HS-27A (cell line): ENCODE measurements at places on chromosomes 4 and X.

GRCh38 chr4:25489253-25489797 is 112.3 kb downstream of the ANAPC4 start:
- DNase-seq: no peak

- peak; percentile 58 for DNase-seq
Measured at GRCh38 chr4:1082215-1083182, 30.9 kb downstream of the RNF212 start.

GRCh38 chr4:20391198-20391597 is 139.5 kb downstream of the SLIT2 start:
- no peak for DNase-seq

DNA sequence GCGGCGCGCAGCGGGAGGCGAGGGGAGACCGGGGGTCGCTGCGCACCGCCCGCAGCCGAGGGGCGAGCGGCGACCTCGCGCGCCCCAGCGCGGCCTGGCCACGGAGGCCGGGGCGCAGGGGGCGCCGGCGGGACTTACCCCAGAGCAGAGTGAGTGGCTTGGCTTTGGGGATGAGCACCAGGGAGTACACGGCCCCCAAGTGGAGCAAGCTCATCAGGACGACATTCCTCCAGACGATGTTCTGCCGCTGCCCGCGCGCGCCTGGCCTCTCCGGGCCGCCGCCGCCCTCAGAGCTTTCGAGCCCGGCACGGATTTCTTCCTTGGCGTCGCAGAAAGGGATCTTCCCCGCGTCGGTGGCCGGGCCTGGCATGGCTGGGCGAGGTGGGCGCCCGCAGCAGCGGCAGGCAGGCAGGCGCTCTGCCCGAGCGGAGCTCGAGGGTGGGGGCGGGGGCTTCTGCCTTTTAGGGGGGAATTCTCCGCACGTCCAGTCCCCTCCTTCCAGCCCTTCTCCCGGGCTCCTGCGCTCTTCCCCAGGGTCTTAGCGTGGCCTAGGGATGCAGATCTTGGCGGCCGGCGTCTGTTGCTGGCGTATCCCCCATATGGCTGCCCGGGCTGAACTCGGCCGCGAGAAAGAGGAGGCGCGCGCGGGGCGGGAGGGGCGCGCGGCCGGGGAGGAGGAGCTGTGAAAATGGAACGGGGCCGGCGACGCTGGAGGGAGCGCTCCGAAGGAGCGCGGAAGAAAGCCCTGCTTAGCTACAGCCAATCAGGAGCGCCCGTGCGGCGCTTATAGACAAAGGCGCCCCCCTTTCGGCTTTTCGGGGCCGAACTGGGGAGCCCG is at the start of gene SCD5:
Gene SCD5, minus strand, starts transcription at position 629 of the 838 bp plus-strand sequence. Its CDS starts 259 bp downstream, at position 370.
- DNase-seq: peak; percentile 61

DNA sequence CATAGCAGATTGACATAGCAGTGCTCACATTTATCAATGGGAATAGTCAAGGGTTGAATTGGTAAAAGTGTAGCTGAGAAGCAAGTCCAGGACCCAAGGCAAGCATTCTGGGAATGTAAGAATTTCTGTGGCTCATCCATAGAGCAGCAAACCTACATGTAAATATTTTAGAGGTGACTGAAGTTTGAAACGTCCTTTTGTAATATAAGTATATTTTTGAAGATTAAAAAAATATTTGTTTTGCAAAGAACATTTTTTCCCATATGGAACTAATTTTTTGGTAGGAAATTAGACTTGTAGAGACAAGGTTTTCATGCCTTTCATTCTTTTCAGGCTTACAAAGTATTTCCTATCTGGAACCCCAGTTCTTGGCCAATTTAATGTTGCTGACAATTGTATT is 104.0 kb downstream of the TEX13A start:
- no peak for DNase-seq

- DNase-seq: no peak
Measured at GRCh38 chr4:142493255-142494110, 352.6 kb downstream of the INPP4B start.

- no peak for DNase-seq
Measured at GRCh38 chr4:168150420-168151050, 58.2 kb downstream of the ANXA10 start.

DNA sequence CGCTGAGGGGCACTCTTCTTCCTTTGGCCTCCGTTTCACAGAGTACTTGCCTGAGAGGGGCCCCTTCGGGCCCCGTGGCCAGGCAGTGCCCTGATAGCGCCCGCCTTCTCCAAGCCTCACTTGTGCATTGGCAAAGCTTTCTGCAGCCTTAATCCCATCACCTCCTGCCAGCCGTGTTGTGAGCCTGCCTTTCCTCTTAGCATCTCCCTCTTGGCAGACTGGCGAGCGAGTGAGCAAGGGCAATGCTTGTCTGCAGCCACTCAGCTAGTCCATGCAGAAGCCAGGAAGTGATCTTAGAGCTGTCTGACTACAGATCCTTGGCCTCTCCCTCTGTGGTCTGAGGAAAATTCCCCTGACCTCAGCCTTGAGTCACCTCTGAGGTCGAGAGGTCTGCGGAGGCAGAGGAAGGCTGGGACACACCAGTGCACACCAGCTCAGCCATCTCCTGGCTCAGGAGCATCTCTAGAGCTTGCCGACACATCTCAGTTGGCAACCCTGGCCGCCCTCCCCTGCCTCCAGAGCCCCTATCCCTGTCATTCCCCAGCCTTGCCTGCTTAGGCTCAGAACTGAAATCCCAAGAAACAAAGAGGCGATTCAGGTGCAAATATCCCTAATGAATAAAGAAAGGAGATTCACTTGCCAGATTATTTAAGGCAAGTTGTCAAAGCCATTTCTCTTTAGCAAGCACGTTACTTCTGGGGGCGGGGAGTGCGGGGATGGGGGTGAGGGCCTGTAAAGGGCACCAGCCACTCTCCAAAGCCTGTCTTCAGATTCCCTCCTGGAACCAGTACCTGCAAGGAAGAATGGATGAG is 143.5 kb upstream of the MAMLD1 start:
- DNase-seq: no peak

GRCh38 chr4:108703370-108703769 is 53.0 kb downstream of the OSTC start:
- no peak for DNase-seq

DNA sequence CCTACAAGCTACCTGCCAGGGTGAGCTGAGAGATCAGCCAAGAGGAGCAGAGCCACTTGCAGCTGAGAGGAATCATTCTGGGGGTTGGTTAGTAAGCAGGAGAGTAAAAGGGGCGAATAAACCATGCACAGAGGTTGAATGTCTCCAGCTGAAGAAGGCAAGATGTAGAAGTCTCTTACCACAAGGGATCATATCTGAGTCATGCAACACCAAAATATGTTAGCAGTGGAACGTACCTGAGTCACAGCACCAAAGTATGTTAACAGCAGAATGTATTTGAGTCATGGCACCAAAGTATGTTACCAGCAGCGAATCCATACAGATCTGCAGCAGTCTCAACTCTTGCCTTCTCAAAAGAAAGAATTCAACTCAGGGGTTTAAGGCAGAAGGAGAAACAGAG is 29.9 kb downstream of the C4orf51 start:
- DNase-seq: peak; percentile 95

- DNase-seq: no peak
Measured at GRCh38 chr4:153156263-153156662, 48.0 kb upstream of the TRIM2 start.

DNA sequence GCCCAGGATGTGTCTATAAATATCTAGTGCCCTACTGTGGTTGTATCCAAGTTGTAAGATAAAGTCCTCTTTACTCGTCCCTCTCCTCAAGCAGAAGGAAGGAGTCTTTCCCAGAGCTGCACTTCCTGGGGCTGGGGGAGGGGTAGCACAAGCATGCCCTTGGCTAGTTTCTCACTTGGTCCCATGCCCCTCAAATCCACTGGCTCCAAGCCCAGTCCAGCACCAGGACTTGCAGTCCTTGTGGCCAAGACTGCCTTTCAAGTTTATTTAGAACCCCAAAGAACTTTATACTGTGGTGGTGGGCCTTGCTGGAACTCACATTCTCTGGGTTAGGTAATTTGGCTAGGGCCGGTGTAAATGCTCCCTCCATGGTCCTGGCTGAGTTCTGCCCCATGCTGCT is 43.2 kb upstream of the SLC10A4 start:
- no peak for DNase-seq

GRCh38 chrX:136794080-136794479 is 13.3 kb upstream of the ARHGEF6 start:
- DNase-seq: no peak

DNA sequence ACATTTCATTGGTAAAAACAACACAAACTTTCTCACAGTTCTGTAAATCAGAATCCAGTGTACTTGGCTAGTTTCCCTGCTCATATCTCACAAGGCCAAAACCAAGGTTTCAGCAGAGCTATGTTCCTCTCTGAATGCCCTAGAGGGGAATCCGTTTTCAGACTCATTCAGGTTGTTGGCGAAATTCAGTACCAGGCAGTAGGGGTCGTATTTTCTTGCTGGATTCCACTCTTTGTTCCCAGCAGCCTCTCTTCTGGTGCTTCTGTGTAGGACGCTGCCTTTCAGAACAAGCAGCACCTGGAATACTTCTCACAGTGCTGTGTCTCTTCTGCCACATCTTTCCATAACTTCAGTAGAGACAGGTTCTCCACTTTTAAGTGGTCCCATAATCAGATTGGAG is 351.9 kb downstream of the PCDH18 start:
- DNase-seq: no peak

- no peak for DNase-seq
Measured at GRCh38 chrX:107448625-107448997, 841 bp upstream of the FRMPD3 start.

DNA sequence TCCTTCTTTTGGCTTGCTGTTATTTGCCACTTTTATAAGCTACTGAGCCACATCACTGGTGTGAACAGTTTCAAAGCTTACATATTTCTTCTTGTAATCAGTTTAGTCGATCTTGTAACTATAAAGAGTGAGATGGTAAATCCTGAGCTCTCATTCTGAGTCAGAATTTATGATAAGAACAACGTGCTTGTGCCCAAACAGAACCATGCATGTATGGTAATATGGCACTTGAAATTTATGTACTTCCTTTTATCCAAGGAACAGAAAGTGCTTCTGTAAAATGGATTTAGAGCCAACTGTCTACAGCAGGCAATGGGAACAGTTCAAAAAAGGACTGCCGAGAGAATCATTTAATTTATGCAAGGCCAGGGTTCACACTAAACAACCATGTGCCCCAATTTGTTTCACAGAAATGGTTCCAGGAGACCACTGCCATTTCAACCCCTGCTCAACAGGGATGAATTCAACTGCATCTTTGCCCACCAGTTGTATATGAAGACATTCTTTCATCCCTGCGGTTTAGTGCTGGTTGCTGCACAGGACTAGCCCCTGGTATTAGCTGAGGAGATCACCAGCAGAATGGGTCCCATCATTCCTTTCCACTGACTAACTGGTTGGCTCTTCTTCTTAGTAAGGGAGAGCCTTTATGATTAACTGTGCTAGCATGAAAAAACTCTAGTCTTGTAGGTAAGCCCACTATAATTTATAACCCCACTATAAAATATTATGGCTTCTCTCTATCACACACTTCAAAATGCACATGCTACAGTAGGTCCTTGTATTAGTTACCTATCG is 162.9 kb upstream of the PGRMC2 start:
- no peak for DNase-seq

GRCh38 chr4:53009824-53010223 is 147.7 kb downstream of the RASL11B start:
- no peak for DNase-seq

DNA sequence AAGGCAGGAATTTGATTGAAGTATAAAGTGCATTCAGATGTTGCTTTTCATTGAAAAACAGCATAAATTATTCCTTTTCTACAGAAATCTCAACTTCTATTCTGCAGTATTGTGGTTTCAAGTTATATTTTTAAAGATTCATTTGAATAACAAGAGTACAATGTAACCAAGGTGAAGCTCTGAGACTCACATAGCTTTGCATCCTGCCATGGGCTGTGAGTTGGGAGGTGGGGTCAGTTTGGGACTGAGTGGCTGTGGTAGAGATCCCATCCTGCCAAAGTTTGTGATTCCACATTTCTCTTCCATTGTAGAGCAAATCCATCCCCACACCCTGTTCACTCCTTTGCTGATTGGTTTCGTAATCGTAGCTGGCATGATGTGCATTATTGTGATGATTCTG is 69.2 kb downstream of the KIT start:
- DNase-seq: no peak

GRCh38 chrX:23287191-23287725 is 47.4 kb upstream of the PTCHD1 start:
- DNase-seq: no peak

- no peak for DNase-seq
Measured at GRCh38 chrX:1106478-1107210, 105.8 kb downstream of the CRLF2 start.

GRCh38 chr4:164060456-164060855 is 566.0 kb downstream of the TMA16 start:
- no peak for DNase-seq

- DNase-seq: no peak
Measured at GRCh38 chr4:163110442-163110841, 56.2 kb downstream of the NAF1 start.

DNA sequence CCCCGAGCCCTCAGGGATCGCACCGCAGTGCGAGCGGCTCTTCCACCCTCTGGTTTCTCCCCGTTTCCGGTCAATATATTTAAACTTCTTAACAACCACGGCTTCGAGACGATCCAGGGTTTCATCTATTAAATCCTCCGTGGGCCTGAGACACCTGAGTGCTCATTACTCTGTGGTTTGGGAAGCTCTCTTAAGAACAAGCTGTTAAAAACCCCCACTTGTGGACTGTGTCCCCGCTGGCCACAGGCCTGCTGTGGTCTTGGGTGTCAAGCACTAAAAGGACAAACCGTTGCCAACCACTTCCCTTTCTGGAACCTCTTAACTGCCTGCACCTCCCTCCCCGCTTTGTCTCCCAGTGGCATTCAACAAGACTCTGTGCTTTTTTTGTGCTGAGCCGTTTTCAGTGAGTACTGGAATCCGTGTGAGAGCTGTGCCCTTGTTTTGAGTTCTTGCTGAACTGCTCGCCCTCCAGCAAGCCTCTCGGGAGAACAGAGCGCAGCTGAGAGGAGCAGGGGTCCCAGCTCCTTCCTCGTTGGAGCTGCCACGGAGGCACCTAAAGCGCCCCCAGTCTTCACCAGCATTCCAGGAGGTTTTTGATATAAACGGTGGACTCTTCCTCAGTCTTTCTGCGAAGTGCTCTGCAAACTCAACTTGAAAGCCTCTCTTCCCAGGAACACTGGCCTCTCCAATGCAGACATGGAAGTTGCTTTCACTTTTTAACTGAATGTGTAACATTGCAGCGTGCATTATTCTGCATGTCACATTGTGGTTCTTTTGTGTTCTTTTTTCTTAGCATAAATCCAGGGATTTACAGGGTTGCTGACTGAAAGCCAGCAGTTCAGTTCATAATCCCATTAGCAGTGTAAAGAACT is 691 bp upstream of the IGFBP7 start:
- peak; percentile 59 for DNase-seq

DNA sequence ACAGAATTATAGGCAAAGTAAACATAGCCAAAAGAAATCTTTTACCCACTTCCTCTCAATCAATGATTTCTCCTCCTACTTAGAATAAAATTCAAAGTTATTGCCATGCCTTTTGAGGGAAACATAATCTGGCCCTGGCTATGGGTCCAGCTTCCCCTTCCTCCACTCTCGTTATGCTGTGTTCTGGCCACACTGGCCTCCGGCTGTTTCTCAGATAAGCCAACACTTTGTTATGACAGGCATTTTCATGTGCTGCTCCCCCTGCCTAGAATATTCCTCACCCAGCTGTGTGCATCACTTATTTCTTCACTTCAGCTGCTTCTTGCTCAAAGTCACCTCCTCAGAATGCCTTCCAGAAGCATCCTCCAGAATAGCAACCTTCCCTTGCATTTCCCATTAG is 386.6 kb upstream of the AADAT start:
- DNase-seq: no peak

- DNase-seq: no peak
Measured at GRCh38 chr4:79048878-79049277, 109.6 kb upstream of the PAQR3 start.

GRCh38 chr4:137614491-137614890 is 82.2 kb upstream of the PCDH18 start:
- DNase-seq: no peak
